ENCODE measurements at places on chromosomes 4 and X. TPM values are rescaled to one million over a fixed set of nuclear protein-coding genes. Genes with fewer than 3 reads are reported as not detected.

The JADE3 gene
- total RNA-seq, result 10.9 TPM

The GC gene
- not detected for total RNA-seq

The S100P gene
- total RNA-seq, result not detected

The SPOCK3 gene
- total RNA-seq, result not detected

The UBL4A gene
- 51.1 TPM for total RNA-seq

The MAGEC1 gene
- not detected for total RNA-seq

The HMGN5 gene
- 2.1 TPM for total RNA-seq

The PPA2 gene
- total RNA-seq, result 67.1 TPM

The ABCG2 gene
- 96.0 TPM for total RNA-seq

The TRIM75 gene
- total RNA-seq, result not detected

The TRPC5OS gene
- not detected for total RNA-seq

The CXCL6 gene
- total RNA-seq, result 0.37 TPM

The UGT8 gene
- total RNA-seq, result 0.05 TPM

The AFM gene
- not detected for total RNA-seq
